ENCODE measurements at places on chromosomes 4 and X. TPM values are rescaled to one million over a fixed set of nuclear protein-coding genes. Genes with fewer than 3 reads are reported as not detected.

DNA sequence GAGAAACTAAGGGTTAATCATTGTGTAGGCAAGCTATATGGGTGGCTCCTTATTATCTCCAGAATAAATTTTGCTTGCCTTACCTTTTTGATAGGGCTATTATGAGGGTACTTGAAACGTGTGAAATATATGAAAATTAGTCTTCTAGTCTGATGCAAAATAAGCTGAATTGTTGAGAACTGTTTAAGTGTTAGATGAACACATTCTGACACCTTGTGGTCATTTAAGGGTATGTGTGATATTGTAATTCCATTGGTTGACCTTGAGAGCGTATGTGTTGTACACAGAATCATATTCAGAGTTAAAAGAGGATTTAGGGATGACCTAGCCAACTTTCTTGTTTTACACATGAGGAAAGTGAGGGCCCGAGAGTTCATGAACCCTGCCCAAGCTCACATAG lies 44.6 kb upstream of the LINC00632 start:
- no peak for DNase-seq

DNA sequence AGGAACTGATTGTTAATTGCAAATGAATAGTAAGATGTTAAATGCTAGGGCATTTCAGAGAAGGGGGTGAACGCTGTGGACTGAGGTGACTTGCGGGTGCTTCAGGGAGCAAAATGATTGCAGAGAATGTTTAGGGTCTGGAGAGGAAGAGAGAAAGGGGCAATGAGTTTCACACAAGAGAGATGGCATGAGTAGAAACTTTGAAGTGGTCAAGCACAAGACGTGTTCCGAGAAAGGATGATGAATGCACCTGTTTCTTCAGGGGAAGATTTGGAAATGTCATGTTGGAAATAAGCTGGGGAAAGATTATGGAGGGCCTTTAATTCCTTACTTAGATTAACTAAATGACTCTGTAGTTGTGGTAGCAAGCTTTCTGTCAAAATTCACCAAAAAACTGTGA lies 43.4 kb downstream of the DTHD1 start:
- DNase-seq, result no peak

DNA sequence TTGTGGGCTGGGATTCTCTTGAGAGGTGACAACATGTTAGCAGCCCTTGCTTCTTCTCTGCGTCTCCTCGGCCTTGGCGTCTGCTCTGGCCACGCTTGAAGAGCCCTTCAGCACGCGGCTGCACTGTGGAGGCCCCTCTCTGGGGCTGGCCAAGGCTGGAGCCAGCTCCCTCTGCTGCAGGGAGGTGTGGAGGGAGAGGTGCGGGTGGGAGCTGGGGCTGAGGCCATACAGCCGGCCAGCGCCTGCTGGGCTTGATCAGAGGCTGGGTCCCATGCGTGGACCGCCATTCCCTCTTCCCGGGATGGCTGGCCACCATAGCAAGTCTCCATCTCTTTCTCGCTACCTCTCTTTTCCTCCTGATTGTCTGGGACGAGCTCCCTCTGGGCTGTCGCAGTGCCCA lies 539.0 kb downstream of the PCDH7 start:
- no peak for DNase-seq

DNA sequence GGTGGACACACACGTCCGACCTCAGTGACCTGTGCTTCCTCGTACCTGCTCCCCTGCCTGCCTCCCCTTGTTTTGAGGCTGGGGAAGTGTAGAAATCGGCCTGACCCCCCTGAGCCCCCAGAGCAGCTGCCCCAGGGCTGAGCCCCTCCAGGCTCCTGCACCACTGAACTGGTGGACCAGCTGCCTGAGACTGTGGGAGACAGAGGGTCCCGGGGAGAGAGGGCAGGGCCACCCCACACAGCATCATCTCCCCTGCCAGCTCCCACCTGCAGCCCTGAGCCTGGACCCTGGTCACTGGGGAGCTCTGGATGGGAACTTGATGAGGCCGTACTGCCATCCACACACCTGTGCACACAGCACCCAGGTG lies 15.0 kb upstream of the NAT8L start:
- no peak for DNase-seq

GRCh38 chrX:10615931-10616774 lies 4.2 kb downstream of the MID1 start:
- DNase-seq, result peak; percentile 43

DNA sequence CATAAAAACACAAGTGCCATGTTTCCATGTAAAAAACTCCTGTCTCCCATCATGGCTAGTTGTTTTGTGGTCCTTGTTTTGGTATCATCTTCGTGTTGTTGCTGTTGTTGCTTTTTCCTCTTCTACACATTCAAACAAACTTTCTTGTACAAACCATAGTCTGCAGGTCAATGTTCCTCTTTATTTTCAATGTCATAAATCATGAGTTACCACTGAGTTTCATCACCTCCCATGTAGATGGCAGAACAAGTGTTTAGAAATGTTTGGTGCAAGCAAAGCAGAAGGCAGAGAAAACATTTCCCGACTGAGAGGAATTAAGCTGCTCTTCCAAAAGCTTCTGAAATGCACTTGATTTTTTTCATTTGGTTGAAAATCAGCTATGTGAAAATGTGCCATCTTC lies 166.0 kb downstream of the ANTXR2 start:
- no peak for DNase-seq

- no peak for DNase-seq
Observed at GRCh38 chr4:1401409-1402020, 4.7 kb downstream of the NKX1-1 start.

GRCh38 chr4:98516042-98516440 lies 142.4 kb downstream of the TSPAN5 start:
- DNase-seq, result no peak

- no peak for DNase-seq
Observed at GRCh38 chr4:123671636-123672404, 275.2 kb downstream of the SPRY1 start.

DNA sequence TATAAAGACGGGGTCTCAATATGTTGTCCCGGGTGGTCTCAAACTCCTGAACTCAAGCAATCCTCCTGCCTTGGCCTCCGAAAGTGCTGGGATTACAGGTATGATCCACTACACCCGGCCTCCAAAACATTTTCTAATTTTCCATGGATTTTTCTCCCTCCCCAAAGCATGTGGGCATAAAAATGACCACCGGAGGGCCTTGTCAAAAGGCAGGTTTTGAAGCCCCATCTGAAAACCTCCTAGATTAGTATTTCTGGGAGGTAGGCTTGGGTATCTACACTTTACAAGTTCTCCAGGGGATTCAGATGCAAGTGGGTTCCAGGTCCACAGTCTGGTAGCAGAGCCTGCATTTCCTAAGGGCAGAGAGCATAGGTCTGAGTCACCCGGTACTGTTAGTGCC lies 1.4 kb upstream of the GPR173 start:
- no peak for DNase-seq

DNA sequence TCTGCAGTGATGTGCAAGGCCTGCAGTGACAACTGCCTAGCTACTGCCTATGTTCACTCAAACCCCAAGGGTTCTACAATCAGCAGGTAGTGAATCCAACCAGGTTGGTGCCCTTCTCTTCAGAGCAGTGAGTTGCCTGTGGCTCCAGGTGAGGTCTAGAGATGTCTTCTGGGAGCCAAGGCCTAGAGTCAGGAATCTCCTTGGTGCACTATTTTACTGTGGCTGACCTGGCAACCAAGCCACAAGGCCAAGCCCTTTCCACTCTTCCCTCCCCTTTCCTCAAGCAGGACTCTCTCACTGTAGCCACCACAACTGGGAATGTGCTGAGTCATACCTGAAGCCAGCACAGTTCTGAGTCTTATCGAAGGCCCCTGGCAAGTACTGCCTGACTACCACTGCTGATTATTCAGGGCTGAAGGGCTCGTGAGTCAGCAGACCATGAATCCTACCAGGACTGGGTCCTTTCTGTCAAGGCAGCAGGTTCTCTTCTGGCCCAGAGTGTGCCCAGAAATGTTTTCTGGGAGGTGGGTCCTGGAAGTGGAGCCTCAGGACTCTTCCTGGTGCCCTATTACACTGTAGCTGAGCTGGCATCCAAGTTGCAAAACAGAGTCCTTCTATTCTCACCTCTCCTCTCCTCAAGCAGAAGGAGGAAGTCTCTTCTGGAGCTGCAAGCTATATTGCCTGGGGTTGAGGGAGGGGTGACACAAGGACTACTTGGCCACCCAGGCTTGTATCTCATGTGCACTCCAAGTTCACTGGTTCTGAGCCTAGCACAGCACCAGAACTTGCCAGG lies 111.6 kb downstream of the BTC start:
- no peak for DNase-seq

SHISA3 gene
- polyA plus RNA-seq, result 7.2 TPM

TLR3 gene
- 1.5 TPM for polyA plus RNA-seq

NAT8L gene
- polyA plus RNA-seq, result 4.4 TPM

DNAAF6 gene
- polyA plus RNA-seq, result not detected

GLRA2 gene
- not detected for polyA plus RNA-seq

CPEB2 gene
- polyA plus RNA-seq, result 5.8 TPM

PRAF2 gene
- 20.3 TPM for polyA plus RNA-seq
